ENCODE measurements at places on chromosomes 4 and X.

- no peak for DNase-seq
These were observed 102.5 kb upstream of the NDST4 start for GRCh38 chr4:115215935-115216334.

- DNase-seq, result no peak
These were observed 292.3 kb upstream of the FSTL5 start for GRCh38 chr4:162456106-162456505.

- DNase-seq, result no peak
These were observed 1.4 kb downstream of the BEX5 start for GRCh38 chrX:102154218-102154860.

- DNase-seq, result no peak
These were observed 186.5 kb downstream of the RAP1GDS1 start for GRCh38 chr4:98447648-98448047.

DNA sequence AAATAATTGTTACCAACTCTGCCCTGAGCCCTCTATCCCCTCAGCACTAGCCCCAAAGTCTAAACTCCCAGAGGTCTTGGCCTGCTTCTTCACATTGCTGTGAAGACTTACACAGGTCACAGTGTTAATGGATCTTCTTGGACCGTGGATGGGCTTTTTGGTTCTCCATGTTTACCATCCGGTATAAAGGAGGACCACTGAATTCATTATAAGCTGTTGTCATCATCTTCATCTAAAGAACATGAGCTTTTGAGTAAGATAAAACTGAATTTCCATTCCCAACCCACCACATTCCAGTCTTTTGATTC, 8.5 kb downstream of the NUDT11 start:
- DNase-seq, result no peak

DNA sequence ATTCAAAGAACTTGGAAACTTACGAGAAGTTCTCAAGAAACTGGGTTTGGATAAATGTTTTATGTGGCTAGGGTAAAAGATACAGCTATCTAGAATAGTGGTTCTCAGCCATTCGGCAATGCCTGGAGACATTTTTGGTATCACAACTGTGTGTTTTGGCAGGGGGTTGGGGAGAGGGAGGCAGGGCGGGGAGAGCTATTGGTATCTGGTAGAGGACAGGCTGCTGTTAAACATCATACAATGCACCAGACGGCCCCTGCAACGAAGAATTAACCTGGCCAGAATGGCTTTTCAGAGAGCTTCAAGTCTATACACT, 50.8 kb upstream of the MND1 start:
- no peak for DNase-seq

DNA sequence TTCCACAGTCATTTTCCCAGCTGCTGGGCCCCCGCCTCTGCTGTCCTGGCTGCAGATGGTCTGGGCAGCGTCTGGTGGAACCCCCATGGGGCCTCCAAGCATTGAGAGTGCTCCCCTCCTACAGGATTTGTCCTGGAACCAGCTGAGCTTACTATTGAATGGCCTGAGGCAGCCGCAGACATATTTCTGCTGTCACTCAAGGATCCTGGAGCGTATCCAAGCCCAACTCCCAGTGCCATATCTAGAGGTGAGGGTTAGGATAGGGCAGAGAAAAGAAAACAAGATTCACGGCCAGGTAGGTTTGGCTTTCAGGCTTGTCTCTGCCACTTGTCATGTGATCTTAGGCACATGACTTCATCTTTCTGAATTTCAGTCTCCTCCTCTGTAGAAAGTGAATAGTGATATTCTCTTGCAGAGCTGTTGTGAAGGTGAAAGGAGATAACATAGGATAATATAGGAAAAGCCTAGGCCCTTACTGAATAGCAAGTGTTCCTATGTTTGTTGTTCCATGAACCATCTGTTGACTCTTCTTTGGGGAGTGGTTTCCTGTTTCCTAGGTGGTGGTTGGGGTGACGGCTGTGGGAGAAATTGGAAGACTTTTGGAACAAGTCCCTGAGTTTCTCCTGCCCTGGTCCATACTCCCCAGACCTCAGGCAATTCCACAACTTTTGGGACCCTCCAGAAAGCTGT, 52.3 kb downstream of the SEPSECS start:
- DNase-seq, result no peak

DNA sequence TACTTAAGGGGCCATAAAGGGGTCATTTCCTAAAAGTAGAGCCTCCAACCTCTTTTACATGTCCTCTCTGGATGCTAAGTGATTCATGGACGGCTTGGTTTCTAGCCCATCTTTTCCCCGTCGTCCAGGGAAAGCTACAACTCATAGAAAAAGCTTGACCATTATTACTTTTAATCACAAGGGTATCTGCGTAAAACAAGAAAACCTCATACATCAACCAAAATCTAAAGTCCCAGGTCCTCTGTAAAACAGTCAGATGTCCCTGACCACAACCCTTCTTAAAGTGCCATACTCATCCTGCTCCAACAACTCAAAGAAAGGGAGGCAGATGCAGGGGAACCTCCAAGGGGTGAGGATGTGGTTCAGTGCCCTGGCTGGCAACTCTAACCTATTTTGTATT, 29.6 kb downstream of the ADGRA3 start:
- no peak for DNase-seq

- DNase-seq, result peak; percentile 25
These were observed 86.8 kb downstream of the DIAPH2 start for GRCh38 chrX:96771486-96771885.

DNA sequence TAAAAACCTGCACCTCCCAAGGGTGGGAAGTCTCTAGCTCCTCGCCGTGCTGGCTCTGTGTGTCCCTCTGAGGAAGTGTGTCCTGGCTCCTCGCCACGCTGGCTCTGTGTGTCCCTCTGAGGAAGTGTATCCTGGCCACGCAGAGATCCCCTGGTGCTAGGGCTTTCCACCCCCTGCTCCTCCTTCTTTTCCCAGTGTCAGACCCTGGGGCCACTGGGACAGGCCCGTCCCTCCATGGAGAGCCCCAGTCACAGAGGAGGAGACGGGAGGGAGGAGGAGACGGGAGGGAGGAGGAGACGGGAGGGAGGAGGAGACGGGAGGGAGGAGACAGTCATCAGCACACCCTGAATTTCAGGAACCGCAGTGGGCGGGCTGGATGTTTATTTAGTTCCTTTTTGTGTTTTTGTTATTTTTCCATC, 53.8 kb upstream of the HGFAC start:
- peak; percentile 91 for DNase-seq

DNA sequence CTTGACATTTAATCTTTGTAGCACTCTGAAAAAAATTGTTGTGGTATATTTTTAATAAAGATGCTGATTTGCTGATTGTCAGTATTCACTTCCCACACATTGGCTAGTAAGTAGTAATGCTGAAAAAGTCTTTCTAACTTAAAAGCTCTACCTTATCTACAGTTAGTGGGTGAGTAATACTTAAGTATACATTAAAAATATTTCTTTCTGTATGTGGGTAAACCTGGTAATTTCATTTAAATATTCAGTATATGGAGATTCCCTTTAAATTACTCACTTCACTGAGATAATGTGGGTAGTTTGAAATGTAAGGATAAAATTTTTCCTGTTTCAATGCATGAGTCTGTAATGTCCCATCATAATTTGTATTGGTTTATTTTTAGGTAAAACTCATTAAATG, 5.6 kb downstream of the TMEM33 start:
- DNase-seq, result no peak

- DNase-seq, result no peak
These were observed 130.0 kb downstream of the RBM46 start for GRCh38 chr4:154911097-154911496.

GRCh38 chrX:46922611-46923010, 10.4 kb downstream of the JADE3 start:
- DNase-seq, result no peak

DNA sequence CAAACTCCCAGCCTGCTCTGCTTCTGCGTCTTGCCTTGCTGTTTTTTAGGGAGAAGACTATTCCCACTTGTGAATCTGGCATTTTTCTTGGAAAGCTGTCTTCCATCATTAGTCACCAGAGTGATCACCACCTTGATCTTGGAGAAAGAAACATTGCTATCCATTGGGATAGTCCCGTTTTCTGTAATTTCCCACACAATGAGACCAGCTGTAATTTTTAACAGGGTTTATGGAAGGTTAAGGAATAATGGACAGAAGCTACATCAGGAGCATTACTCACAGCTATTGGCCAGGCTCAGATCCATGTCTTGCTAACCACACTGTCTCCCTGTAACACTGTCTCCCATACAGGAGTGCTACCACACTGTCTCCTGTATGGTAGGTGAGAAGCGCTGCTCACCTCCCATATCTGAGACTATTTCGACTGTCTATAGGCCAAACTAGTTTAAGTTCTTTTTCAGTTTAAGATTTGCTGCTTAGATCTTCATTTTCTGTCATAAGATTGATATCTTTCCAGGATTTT, 523.0 kb downstream of the SPRY1 start:
- no peak for DNase-seq

DNA sequence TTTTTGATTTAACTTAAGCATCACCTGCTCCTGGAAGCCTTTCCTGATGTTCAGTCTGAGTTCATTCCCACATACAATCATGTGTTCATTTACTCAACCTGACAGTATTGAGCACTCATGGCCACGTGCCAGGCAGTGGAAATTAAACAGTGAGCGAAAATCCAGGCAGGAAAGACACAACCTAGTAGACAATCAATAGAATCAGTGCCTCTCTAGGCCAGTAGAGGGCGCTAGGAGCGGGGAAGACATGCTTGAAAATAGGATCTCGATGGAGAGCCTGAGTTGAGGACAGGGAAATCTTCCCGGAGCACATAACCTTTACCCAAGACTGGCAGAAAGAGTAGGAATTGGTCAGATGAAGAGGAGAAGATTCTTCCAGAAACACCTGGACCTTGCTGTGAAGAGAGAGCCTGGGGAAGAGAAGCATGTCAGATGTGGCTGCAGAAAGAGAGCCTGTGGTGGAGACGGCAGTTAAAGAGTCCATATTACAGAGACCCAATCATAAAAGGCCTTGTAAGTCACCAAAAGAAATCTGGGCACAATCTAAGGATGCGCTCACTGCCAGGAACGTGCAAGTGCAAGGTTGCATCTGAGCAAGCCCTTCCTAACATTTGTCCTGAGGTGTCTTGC, 103.5 kb downstream of the LDB2 start:
- DNase-seq, result peak; percentile 60

GRCh38 chr4:171993247-171993646, 180.0 kb downstream of the GALNTL6 start:
- no peak for DNase-seq

- DNase-seq, result no peak
These were observed 18.7 kb downstream of the RELL1 start for GRCh38 chr4:37667197-37668100.

DNA sequence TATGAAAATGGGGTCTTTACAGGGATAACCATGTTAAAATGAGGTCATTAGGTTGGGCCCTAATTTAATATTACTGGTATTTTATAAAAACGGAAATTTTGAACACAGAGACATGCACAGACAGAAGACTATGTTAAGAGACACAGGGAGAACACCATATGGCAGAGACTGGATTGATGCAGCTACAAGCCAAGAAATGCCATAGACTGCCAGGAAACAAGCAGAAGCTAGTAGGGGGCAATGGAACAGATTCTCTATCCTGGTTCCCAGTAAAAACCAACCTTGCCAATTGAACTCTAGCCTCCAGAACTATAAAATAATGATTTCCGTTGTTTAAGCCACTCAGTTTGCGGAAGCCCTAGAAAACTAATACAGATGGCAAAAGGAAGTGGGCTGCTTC, 6.6 kb upstream of the GUF1 start:
- DNase-seq, result no peak

GRCh38 chr4:142773505-142773904, 72.6 kb downstream of the INPP4B start:
- DNase-seq, result no peak
